ENCODE measurements at places on chromosomes 4 and X. TPM values are rescaled to one million over a fixed set of nuclear protein-coding genes. Genes with fewer than 3 reads are reported as not detected.

DNA sequence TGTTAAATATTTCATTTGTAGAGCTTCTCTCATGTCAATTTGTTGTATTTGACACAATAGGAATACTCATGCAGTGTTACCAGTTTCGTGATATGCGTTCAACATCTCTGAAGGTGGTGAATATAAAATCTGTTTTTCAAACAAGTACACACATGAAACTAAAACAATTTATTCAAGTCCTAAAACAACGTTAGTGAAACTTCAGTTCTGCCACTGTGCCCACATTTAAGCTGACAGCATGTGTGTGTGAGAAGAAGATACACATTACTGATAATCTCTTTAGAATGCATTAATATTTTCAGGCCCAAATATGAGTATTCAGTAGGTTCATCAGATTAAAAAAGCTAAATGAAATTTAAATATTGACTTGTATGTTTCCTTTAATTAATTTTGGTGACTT, 21.7 kb downstream of the GAB1 start:
- no peak for DNase-seq

DNA sequence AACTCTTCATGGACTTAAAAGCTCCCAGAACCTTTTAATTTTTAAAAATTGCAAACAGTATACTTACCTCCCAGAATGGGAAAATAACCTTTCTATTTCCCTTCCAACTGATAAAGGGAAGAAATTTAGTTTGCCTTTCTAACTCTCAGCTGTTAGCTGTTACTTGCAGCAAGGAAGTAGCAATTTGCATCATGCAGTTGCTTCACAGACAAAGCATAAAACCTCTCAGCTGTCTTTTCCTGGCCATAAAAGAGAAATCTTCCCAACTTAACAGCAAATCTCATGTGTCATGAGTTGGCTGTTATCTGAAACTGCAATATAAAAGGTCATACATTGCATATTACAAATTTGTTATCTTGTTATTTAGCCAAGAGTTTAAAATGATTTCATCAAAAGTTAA, 18.4 kb downstream of the C4orf17 start:
- DNase-seq = no peak

PDHA1 gene
- polyA plus RNA-seq = 202 TPM

GRCh38 chr4:175970072-175970471, 95.6 kb upstream of the WDR17 start:
- DNase-seq = no peak

MAOB gene
- 29.3 TPM for polyA plus RNA-seq

- no peak for DNase-seq
Observed at GRCh38 chrX:338836-339400, 20.3 kb upstream of the GTPBP6 start.

DNA sequence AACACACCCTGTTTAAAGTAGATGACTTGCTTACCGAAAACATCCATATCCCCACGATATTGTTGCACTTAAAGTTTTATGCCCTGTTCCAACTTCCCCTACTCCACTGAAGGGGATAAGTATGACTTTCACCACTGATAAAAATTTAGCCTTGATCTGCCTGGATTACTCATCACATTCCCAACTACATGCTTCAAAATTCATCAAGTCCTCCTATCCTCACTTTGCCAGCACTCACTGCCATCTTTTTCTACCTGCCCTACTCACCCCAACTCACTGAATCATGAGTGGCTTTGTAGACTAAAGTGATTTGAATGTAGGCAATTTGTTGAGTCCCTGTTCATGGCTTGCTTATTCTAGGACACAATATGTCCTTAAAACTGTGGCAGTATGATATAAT, 12.2 kb upstream of the GPRIN3 start:
- no peak for DNase-seq

ASB12 gene
- 0.60 TPM for polyA plus RNA-seq

LEF1 gene
- 28.5 TPM for polyA plus RNA-seq

DNA sequence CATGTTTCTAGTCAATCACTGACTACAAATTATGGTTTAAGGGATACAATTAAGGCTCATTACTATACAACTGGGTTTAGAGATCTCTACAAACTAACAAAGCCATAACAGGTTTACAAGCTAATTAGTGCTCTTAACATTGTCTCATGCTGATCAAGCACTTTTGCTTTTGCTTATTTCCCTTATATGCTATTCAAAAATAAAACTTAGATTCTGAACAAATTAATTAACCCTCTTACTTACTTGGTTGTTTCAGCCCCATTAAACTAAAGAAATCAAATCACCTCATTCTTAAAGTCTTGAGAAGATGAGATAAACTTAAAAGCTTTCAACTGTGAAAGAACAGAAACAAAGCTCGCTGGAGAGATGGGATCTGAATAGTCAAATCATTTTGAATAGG, 2024.5 kb upstream of the ADGRL3 start:
- no peak for DNase-seq

- DNase-seq = no peak
Observed at GRCh38 chr4:35541146-35541887, 703.0 kb downstream of the ARAP2 start.

DNA sequence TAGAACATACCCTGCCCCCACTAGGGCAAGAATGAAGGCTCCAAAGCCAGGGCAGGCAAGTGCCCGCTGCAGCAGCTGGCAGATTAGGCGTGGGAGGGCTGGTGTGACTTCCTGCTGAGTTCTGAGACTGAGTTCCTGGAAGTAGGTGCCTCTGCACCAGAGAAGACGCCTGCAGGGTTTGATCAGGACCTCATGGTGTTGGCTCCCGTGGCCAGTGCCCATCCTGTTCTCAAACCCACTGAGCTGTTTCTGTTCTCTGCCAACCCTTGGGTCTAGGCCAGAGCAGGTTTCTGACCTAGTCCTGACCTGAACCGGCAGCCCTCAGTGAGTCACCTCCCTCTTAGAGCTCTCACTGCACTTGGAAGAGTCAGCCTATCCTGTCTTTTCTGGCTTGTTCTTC, 220.7 kb downstream of the HS6ST2 start:
- no peak for DNase-seq

DNA sequence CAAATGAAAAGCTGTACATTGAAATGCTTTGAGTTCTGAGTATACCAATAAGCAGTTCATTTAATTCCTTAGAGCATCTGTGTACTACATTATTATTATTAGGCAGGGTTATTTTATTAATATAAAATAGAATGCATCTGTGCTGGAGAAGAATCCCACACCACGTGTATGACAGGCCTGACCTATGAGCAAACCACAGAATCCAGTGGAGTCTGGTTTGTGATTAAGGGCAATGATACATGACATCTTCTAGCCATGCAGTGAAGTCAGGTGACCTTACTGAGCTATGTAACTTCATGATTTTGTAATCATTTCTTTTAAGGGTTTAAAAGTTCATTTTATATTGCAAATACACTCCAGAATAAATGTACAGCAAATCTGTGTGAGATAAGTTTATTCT, 1165.0 kb upstream of the TENM3 start:
- DNase-seq = no peak

HTN3 gene
- polyA plus RNA-seq = not detected

HSD17B13 gene
- 0.89 TPM for polyA plus RNA-seq

DNA sequence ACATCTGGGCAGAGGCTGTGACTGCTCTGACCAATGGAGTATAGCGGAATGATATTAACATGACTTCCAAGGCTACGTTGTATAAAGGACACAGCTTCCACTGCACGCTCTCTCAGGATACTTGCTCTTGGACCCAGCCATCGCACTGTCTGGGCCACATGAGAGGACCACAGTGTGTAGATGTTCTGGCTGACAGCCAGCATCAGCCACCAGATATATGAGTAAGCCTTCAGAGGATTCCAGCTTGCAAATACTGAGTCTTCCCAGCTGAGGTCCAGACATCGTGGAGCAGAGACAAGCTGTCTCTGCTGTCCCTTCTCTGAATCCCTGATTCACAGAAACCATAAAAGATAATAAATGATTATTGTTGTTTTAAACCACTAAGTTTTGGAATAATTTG, 146.8 kb upstream of the USP9X start:
- no peak for DNase-seq

DNA sequence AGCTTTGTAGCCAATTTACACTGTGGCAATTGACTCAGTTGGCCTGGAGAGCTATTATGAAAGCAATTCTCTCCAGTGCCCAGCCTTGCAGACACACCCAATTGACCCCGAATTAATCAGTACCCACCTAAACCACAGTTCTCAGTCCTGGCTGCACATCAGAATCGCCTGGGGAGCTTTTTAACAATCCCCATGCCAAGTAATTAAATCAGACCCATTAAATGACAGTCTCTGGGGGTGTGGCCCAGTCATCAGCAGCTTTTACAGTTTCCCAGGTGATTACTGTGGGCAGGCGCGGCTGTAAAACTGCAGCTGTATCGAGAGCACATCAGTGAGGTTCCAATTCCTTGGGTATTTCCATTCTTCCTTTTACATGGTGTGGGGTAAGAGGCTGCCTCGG, 460.9 kb upstream of the FAT1 start:
- DNase-seq = no peak

DNA sequence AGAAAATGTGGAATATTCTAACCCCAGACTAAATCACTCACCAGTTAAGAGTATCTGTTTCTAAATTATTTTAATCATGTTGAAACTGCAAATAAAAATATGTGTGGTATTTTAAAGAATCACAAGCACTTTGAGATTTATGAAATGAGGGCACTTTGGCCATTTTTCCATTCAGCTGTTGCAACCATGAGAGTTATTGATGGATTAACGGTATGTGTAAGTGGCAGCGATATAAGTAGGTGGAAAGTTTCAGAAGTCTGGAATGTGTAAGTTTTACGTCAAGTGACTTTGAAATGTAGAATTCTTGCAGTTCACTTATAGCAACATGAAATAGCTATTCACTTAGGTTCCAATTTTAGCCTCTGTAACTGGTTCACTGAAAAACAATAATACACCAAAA, 905.1 kb upstream of the SLIT2 start:
- DNase-seq = no peak

DNA sequence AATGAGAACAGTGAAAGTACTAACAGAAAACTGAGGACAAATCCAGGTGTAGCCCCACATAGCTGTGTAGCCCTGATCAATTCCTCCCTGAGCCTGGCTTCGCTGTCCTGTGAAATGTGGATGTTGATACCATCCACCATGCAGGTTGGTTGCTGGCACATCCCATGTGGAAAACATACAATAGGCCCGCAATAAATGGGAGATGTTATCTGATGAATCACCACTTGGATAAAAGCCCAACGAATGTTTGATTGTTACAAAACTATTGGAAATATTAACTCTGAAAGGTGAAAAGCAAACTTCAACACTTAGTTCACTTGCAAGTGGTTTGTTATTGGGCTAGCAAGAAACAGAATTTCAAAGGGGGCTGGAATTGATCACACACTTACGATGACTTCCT, 186.3 kb upstream of the FTHL17 start:
- no peak for DNase-seq

ANXA3 gene
- 15.4 TPM for polyA plus RNA-seq

All from spinal cord (tissue), 10 donors.